ENCODE measurements at places on chromosomes 5 and 9.

GRCh38 chr5:169020102-169020501, 280.8 kb downstream of the SLIT3 start:
- DNase-seq, result no peak

DNA sequence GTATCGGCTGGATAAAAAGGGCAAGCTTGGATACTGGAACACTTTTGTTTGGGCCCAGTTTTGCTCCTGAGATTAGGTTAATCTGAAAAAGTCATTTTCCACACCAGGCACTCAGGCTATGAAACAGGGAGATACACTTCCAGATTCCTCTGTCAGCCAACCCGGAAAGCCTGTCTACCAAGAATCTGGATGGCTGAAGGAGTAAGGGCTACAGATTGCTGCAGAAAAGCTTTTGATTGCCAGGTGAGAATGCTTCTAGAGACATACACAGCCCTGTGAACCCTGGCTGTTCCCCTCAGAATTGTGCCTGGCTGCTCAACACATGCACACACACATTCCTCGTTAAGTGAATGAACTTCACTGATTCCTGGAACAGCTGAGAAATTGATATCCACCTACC, 114.4 kb downstream of the PSD2 start:
- DNase-seq, result no peak

GRCh38 chr5:128736553-128736952, 198.5 kb upstream of the FBN2 start:
- no peak for DNase-seq

DNA sequence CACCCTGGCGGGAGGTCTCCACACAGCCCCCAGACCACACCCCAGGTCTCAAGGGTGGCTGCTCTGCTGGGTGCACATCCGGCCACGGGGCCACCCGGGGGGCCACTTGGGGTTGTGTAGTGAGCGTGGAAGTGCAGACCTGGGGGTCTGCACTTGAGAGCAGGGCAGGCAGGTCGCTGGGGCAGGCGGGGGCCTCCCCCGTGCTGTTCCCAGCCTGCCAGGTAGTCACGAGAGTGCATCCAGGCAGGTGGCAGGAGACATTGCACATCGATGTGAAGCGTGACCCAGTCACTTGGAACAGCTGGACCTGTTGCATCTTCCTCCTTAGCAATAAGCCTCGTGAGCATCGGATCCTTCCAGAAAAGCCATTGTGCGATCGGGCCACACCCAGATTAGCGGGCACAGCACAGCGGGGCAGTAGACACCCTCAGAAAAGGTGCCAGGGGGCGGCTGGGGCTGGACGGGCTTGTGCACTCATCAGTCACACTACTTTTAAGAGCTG, 4.8 kb upstream of the ENTPD8 start:
- no peak for DNase-seq

DNA sequence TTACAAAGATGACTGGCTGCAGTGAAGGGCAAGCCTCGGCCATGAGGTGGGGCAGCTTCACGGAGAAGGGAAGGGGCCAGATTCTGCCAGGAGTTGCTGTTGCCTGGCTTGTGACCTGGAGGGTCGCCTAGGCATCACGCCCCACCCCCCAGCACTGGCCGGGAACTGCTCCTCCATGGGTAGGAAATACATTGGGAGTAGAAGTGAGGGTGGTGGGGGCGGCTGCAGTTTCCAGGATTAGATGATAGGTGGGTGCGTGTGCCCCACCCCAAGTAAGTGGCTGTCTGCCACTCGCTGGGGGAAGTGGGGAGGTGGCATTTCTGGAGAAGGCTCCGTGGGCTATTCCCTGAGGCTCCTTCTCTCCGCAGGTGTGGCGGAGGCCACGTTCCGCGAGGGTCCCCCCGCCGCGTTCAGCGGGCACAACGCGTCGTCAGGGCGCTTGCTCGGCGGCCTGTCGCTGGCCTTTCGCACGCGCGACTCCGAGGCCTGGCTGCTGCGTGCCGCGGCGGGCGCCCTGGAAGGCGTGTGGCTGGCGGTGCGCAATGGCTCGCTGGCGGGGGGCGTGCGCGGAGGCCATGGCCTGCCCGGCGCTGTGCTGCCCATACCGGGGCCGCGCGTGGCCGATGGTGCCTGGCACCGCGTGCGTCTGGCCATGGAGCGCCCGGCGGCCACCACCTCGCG, 16.9 kb downstream of the CRB2 start:
- no peak for DNase-seq

DNA sequence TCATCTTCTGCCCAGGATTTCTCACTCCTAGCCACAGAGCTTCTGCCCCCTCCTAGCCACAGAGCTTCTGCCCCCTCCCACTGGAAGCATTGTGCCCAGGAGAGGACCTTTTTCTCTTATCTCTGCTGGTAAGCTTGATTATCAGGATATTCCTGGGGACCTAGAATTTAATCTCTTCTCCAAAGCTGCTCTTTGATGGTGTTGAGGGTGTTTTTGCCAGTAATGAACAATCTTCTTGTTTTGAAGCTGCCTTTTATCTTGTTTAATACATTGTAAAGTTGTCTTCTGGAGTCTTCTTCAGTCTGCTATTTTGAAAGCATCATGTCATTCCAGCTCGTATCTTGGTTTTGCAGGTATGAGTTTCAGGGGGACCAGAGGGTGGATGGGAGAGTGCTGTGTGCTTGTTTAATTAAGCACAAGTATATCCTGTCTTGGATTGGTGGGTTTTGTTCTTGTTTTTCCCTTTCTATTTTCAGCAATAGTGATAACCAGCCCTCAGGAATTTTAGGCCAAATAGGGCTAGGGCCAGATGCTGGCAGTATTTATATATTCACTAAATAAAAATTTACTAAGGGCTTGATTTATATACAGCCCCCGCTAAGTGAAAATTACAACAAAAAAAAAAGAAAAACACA, 214.0 kb upstream of the DMRT1 start:
- DNase-seq, result no peak

DNA sequence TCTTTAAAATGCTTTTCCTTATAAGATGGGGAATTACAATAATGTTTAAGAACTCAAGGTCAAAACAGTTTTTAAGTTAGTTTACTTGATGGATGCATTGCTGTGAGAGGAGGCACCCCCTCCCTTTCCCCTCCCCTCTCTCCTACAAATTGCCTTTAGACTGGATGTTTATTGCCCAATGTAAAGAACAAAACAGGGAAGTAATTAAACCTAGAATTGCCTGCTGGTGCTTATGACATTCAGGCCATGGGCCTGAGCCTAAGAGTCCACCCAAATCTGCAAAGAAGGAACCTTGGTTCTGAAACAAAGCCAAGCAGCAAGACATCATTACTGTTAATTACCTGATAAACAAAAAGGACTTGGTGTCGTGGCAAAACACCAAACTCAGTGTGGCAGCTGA, 630.3 kb downstream of the ISL1 start:
- no peak for DNase-seq

GRCh38 chr9:113538131-113538530, 74.6 kb downstream of the RGS3 start:
- no peak for DNase-seq

GRCh38 chr5:174155706-174156105, 110.2 kb downstream of the NSG2 start:
- DNase-seq, result no peak

DNA sequence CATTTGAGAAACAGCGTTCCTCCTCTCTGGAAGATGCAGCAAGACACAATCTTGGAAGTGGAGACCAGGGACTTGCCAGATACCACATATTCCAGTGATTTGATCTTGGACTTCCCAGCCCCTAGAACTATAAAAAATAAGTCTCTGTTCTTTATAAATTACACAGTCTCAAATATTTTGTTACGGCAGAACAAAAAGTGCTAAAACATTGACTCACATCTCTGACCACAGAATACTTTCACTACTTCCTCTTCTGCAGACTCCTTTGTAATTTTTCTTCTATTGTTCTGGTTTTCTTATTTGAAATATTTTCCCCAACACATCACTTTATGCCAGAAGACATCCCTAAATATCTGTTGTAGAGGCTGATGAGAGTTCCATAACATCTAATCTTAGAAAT, 706.1 kb upstream of the CDH18 start:
- no peak for DNase-seq

Measured in activated naive CD4-positive, alpha-beta T cell (primary cell).